ENCODE measurements at places on chromosomes 7 and 10. TPM values are rescaled to one million over a fixed set of nuclear protein-coding genes. Genes with fewer than 3 reads are reported as not detected.
A peak's percentile ranks its signal among the peaks of the same experiment; 100 is the strongest.

DNA sequence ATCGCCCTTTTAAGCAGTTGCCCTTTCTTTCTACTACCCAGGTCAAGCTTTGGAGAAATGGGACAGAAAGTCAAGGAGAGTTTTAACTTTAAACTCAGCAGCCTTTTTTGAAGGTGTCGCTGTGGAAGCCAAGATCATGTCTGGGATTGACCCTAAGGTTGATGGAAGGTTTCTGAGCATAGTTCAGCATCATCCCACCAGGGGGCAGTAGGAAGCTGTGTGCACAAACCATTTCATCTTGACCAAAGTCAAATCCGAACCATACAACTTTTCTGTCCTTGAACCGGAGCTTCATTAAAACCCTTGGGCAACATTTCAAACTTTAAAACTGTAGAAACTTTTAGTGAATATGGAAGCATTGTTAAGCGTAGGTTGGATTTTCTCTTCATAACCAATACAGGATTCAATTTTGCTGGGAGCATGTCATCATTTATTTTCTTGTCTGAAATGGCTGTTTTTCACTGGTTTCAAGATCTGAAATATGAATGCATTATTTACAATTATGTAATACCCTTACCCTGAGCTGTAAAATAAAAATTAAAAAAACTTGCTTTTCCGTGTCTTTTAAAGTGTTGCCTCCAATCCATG is 214.4 kb upstream of the KIAA1217 start:
- no peak overlapping the region for H3K27ac ChIP-seq
- no peaks in the 10 kb centered on the region for H3K36me3 ChIP-seq
- no peak overlapping the region for H3K4me3 ChIP-seq
- no peaks in the 10 kb centered on the region for H3K4me1 ChIP-seq
- peak; percentile 60 for DNase-seq
- H3K27me3 ChIP-seq, result no peaks in the 10 kb centered on the region

DNA sequence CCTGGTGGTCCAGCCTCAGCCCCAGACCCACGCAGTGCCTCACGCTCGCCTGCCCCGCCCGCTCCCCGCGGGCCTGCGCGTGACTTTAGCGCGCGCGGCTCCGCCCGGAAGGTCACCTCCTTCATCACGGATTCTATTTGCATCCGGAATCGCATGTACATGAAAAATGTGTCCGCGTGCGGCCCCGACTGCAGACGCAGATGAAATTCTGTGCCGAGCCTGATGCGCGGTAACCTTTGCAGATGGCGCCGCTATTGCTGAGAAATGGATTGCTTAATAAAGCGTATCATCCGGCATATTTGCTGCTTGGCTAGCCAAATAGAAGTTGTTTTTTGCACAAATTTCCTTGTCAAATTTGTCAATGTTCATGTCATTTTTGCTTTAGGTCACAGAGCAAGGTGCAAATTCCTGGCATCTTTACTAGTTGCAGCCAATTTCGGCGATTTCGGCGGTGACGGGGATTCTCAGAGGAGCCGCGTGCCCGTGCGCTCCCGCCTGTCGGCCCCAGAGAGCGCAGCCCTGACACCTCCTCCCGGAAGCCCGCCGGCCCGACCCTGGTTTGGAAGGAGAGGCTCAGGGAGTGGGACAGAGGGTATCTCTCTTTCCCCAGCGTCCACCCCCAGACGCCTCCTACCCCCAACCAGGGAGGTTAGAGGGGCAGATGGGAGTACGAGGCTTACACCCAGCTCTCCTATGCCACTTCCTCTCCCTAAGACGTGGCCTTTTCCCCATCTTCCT is 85.9 kb upstream of the PAX2 start:
- no peaks in the 10 kb centered on the region for H3K36me3 ChIP-seq
- H3K27me3 ChIP-seq, result peaks cover 46% of the 10 kb centered on the region
- DNase-seq, result no peak
- no peak overlapping the region for H3K27ac ChIP-seq
- H3K4me1 ChIP-seq, result no peaks in the 10 kb centered on the region

- H3K4me3 ChIP-seq, result no peak overlapping the region
- H3K27ac ChIP-seq, result no peak overlapping the region
- H3K4me1 ChIP-seq, result no peaks in the 10 kb centered on the region
- H3K27me3 ChIP-seq, result no peaks in the 10 kb centered on the region
- no peaks in the 10 kb centered on the region for H3K36me3 ChIP-seq
Measured at GRCh38 chr7:131843898-131844331, 287.5 kb upstream of the PODXL start.

DNA sequence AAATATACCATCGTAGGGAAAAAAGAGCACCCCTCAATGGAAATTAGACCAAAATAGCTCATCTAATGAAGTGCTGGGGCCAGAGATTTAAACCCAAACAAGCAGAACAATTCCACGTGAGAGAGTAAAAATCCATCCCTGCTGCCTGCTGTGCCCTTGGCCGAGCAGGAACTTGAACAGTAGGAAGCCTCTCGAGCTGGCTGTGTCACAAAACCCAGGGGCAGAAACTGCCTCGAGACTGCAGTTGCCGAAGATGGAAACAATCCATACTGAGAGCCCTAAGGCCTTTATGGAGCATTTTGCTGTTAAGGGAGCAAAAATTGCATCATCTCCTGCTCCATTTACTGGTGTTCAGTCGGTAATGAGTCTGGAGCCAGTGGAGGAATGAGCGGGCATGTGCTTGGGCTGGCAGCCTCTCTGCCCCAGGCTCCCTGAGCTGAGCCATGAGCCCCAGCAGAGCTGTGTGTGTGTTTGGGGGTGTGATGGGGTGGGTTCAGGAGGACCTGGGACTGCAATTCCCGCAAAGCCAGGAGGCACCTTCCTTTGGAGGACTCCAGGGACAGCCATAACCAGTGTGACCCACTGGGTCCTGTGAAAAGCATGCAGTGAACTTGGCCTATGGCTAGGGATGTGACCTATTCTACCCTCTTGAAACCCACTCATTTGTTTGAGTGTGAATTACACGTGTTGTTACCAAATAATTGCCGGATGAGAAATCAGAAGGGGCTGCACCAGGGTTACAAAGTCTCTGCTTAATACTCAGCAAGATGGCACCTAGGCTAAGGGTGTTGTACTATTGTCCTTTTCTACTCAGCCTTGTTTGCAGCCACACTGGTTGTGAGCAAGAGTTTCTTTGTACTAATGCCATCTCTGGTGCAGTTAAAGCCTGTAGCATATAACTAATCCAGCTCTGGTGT is 58.3 kb downstream of the CDHR3 start:
- DNase-seq, result no peak
- no peaks in the 10 kb centered on the region for H3K36me3 ChIP-seq
- no peak overlapping the region for H3K4me3 ChIP-seq
- H3K4me1 ChIP-seq, result no peaks in the 10 kb centered on the region
- no peak overlapping the region for H3K27ac ChIP-seq
- H3K27me3 ChIP-seq, result no peaks in the 10 kb centered on the region

DNA sequence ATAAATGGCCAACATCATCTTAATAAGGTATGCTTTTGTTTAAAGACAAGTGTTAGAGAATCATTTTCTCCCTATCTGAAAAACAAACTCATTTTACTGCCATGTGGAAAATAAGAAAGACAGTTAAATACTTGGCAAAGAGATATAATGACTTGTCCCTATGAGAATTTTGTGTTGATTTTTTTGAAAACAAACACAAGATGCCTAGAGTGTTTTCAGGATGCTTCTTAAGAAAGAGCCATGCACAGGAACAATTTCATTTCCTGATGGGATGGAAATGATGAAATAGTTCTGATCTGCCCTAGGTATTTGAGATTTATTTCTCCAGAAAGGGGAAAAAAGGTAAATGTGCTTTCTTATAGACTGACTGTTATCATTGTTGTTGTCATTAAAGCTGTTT is 237.5 kb upstream of the GNAI1 start:
- no peak overlapping the region for H3K27ac ChIP-seq
- peaks cover 3% of the 10 kb centered on the region for H3K4me1 ChIP-seq
- no peaks in the 10 kb centered on the region for H3K36me3 ChIP-seq
- no peak for DNase-seq
- no peak overlapping the region for H3K4me3 ChIP-seq

DNA sequence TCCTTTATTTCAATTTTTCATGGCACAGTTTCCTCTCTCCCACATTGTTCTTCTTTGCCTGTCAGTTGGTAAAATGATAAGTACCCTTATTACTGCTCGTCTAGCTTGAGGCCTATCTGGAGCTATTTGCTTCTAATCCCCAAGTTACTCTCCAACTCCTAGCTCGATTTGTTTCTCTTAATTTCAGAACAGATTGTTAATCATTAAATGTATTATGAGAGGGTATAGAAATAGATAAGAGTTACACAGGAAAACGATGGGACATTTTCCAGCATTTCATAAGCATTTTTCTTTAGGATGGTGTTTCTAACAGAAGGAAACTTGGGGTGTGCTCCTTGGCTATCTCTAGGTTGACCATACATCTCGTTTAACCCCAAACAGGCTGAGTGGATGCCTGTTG is 540.5 kb upstream of the FZD8 start:
- H3K27ac ChIP-seq, result no peak overlapping the region
- no peaks in the 10 kb centered on the region for H3K36me3 ChIP-seq
- no peak overlapping the region for H3K4me3 ChIP-seq
- no peaks in the 10 kb centered on the region for H3K4me1 ChIP-seq
- H3K27me3 ChIP-seq, result no peaks in the 10 kb centered on the region
- no peak for DNase-seq

DNA sequence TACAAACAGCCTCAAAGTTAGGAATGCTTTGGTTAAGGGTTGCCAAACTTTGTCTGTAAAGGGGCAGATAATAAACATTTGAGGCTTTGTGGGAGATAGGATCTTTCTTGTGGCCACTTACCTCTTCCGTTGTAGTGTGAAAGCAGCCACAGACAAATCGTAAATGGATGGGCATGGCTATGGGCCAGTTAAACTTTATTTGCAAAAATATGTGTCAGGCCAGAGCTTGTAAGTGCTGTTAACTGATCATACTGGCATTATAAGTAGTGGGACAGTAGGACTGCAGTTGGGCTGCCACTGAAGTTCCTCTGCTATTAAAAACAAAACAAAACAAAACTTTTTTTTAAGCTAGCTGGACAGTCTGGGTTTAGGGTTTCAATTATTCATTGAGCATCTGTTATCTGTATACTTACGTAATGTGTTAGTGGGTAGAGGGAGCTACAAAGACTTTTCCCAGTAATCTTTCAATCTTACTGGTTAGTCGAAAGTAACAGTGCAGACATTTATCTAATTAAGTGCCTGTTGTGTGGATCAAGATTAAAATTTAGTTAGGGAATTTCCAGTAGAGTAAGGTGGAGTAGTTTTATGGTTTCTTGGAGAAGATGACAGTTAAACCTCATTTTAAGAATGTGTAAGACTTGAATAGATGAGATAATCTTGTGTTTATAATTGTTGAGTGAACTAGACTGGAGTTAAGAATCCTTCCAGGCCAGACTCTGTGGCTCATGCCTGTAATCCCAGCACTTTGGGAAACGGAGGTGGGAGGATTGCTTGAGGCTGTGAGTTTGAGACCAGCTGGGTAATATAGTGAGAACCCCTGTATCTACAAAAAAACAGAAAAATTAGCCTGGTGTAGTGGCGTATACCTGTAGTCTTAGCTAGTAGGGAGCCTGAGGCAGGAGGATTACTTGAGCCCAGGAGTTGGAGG is 100.1 kb downstream of the BTRC start:
- H3K4me1 ChIP-seq, result no peaks in the 10 kb centered on the region
- H3K27ac ChIP-seq, result no peak overlapping the region
- H3K36me3 ChIP-seq, result no peaks in the 10 kb centered on the region
- peak; percentile 60 for DNase-seq

POLR3A gene
- 14.1 TPM for total RNA-seq

- H3K36me3 ChIP-seq, result peaks cover 11% of the 10 kb centered on the region
- H3K4me3 ChIP-seq, result no peak overlapping the region
- no peaks in the 10 kb centered on the region for H3K4me1 ChIP-seq
- H3K27ac ChIP-seq, result no peak overlapping the region
Measured at GRCh38 chr7:149278396-149278795, 16.4 kb downstream of the ZNF783 start.

SCIN gene
- 0.17 TPM for total RNA-seq

DNA sequence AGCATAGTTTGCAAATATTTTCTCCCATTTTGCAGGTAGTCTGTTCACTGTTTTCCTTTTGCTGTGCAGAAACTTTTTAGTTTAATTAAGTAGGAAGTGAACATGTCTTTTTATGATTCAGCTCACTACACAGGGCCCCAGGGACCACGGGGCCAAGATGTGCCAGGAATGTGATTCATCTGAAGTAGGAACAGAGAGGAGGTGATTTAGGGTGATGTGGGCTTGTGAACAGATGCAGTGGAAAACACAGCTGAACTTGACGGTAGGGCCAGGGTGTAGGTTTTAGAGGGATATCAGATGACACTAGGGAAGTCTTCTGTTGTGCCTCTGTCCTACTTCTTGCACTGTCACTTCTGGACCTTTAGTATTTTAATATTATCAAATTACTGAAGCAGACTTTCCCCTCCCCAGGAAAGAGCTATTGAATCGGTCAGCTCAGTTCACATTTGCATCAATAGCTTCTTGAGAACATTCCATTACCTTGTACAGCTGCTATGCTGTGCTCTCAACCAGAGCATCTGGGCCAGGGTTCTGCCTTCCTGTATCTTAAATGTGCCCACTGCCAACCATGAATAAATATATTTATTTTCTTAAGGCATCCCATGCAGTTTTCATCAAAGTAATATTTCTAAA is 96.9 kb downstream of the OSBPL3 start:
- peak overlapping the region; percentile 10 for H3K27ac ChIP-seq
- H3K4me1 ChIP-seq, result peaks cover 5% of the 10 kb centered on the region
- H3K4me3 ChIP-seq, result no peak overlapping the region
- peak; percentile 85 for DNase-seq
- no peaks in the 10 kb centered on the region for H3K36me3 ChIP-seq

DNA sequence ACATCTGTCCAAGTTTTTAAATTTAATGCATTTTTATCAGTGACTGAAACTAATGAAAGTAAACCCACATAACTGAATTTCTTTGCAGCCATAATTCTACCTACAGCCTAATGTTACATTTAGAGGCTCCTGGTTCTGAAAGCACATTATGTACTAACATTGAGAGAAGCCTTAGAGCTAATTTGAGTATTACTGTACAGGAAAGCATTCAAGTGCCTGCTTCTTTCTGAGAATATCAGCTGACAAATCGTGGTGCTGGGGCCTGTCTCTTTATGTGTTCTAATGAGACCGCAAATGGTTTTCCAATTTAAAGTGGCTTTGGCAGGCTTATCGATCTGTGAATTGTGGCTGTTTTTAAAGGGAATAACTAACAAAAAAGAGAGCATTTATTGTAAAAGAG is 32.3 kb upstream of the DGKB start:
- H3K27me3 ChIP-seq, result no peaks in the 10 kb centered on the region
- no peaks in the 10 kb centered on the region for H3K4me1 ChIP-seq
- no peak for DNase-seq
- H3K36me3 ChIP-seq, result no peaks in the 10 kb centered on the region

DNA sequence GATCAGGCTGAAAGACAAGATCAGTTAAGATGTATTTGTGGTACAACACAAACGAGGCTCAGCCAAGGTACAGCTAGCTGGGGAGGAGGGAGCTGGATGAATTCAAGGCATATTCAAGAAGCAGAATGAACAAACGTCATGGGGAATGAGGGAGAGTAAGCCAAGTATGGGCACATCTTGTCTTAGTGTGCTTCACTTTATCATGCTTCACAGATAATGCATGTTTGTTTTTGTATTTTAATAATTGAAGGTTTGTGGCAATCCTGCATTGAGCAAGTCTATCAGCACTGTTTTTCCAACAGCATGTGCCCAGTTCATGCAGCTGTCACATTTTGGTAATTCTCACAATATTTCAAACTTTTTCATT is 135.4 kb downstream of the HIBADH start:
- H3K4me3 ChIP-seq, result no peak overlapping the region
- no peaks in the 10 kb centered on the region for H3K4me1 ChIP-seq
- no peaks in the 10 kb centered on the region for H3K27me3 ChIP-seq
- no peak overlapping the region for H3K27ac ChIP-seq

PRF1 gene
- not detected for total RNA-seq

GRCh38 chr7:12709726-12710502 is 22.5 kb downstream of the ARL4A start:
- no peak overlapping the region for H3K27ac ChIP-seq
- no peak overlapping the region for H3K4me3 ChIP-seq
- peaks cover 4% of the 10 kb centered on the region for H3K4me1 ChIP-seq
- H3K27me3 ChIP-seq, result no peaks in the 10 kb centered on the region
